ENCODE measurements at places on chromosomes 11 and 22.

GRCh38 chr22:32396746-32397145, 15.3 kb downstream of the RTCB start:
- no peak for DNase-seq

DNA sequence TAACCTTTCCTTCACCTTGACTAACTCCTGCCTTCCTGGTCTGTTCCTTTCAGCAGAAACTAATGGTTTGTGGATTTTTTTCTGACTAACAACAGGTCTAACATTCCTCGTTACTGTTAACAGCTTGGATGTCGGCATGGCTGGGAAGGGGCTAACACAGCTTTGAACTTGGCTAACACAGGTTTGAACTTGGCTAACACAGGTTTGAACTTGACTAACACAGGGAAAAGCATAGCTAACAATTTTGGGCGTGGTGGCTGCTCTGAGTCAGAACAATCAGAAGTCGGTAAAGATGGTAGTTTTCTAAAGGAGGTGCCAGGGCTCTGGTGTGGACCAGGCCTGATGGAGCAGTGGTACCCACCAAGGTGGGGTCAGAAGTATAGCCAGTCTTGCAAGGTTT, 16.1 kb downstream of the MIAT start:
- no peak for DNase-seq

- no peak for DNase-seq
These were observed 324.4 kb downstream of the NTM start for GRCh38 chr11:131694526-131695424.

GRCh38 chr22:36729321-36729720, 25.8 kb upstream of the CACNG2 start:
- no peak for DNase-seq
